ENCODE measurements at places on chromosomes 4 and X. TPM values are rescaled to one million over a fixed set of nuclear protein-coding genes. Genes with fewer than 3 reads are reported as not detected.

DNA sequence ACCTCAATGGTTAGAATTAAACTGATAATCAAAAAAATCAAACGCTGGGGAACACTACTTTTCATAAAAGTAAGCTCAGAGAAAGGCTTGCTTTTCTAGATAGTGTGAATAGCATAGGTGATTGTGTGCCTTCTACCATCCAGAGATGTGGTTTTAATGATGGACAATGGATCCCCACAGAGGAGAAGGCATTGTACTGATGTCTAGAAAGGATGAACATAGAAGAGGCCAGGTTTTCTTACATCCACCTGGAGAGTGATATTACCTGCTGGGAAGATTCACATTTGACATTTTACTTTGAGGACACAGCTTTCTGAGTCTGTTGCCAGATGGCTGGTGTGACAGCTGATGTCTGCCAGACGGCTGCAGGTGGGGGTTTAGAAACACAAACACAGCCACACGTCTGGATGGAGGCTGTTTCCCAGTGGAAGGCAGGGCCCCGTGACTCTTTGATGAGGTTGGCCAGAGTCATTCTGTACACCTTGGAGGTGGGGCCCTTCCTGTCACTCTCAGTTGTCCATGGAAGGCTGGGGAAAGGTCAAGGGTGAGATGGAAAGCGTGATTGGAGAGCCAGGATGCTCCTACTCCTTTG, 114.4 kb downstream of the PSAPL1 start:
- DNase-seq, result no peak

DNA sequence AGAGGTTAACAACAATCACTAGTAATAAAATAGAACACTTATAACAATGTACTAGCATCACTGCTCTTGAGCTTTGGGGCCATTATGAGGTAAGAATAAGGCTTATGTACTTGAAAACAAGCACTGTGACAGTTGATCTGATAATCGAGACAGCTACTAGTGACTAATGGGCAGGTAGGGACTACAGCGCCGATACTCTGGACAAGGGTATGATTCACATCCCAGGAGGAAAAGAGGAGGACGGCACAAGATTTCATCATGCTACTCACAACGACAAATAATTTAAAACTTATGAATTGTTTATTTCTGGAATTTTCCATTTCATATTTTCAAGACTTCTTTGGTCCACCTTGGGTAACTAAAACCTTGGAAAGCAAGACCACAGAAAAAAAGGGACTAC, 62.3 kb downstream of the FAM184B start:
- DNase-seq, result no peak

- DNase-seq, result no peak
These were observed 571 bp downstream of the TLR6 start for GRCh38 chr4:38856046-38856445.

- no peak for DNase-seq
These were observed 47.6 kb downstream of the MAML3 start for GRCh38 chr4:140106289-140106844.

- DNase-seq, result no peak
These were observed 495.9 kb downstream of the SPRY1 start for GRCh38 chr4:123892368-123892976.

GRCh38 chr4:168667376-168667775, 170.5 kb downstream of the PALLD start:
- no peak for DNase-seq

GRCh38 chrX:153527208-153527607, 9.8 kb downstream of the ATP2B3 start:
- DNase-seq, result no peak

DNA sequence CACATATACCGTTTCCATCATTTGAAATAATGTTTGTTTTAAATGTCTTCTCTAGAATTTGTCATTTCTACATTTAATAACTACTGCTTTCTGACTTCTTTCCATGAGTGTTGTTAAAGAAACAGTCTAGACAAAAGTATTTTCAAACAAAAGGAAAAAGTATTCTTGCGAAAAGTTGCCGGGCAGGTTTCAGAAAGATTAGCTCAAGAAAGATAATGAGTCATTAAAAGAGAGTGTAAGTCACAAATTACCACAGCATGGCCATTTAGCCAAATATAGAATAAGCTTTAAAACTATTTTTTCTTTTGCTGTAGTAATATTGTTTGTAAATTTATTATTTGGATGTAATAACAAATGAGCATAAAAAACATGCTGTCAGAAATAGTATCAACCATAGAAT, 493.0 kb downstream of the TLL1 start:
- DNase-seq, result no peak

VCX2 gene
- not detected for total RNA-seq

FOXO4 gene
- 13.2 TPM for total RNA-seq

BEX4 gene
- 1.8 TPM for total RNA-seq
